Fibroblast of mammary gland (primary cell): ENCODE measurements at places on chromosomes 2 and 18.
A peak's percentile ranks its signal among the peaks of the same experiment; 100 is the strongest.

DNA sequence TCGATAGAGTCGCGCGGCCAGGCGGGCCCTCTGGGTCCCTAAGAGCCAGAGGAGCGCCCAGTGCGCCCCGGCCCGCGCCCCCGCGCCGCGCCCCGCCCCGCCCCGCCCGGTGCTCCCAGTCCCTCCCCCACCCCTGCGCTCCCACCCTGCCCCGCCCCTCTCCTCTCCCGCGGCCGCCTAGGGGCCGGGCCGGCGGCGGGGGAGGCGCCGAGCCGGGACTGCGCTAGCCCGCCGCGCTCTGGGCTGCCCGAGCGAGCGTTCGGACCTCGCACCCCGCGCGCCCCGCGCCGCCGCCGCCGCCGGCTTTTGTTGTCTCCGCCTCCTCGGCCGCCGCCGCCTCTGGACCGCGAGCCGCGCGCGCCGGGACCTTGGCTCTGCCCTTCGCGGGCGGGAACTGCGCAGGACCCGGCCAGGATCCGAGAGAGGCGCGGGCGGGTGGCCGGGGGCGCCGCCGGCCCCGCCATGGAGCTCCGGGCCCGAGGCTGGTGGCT is at the start of gene GPC1:
GPC1 (plus strand) TSS at position 207 of the 491 bp plus-strand sequence; CDS start at position 463, 256 bp downstream.
- peak; percentile 74 for DNase-seq

DNA sequence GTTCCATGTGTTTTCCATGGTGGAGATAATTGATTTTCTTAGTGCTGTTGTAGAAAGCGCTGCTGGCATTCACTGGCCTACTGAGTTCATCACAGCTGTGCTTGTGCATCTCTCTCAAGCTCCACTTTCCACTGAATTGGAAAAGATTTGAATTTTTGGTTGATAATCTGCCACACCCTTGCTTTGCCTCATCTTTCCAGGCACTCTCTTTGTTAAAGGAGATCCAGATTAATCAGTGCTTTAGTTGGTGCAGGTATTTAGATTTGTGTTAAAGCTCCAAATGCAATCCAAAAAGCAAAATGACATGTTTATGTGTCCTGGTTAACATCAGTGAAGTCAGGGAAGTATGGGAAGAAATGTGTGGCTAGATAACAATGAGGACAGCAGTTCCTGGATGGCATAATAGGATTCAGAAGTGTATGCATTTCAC is 2.7 kb upstream of the COL3A1 start:
- peak; percentile 41 for DNase-seq

DNA sequence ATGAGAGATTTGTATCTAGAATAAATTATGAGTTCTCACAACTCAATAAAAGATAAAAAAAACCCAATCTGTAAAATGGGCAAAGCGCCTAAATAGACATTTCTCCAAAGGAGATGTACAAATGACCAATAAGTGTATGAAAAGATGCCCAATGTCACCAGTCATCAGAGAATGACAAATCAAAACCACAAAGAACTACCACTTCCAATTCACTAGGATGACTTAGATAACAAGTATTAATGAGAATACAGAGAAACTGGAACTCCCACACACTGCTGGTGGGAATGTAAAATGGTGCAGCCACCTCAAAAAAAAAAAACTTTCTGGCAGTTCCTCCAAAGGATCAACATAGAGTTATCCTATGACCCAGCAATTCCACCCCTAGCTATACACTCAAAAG is 17.4 kb upstream of the COL6A3 start:
- DNase-seq: peak; percentile 99

- no peak for DNase-seq
These were observed 85.3 kb upstream of the ITGA6 start for GRCh38 chr2:172342078-172342477.

- DNase-seq: no peak
These were observed 418.7 kb downstream of the MTX2 start for GRCh38 chr2:176687944-176688343.

GRCh38 chr18:22879293-22879692 is 53.8 kb upstream of the RBBP8 start:
- no peak for DNase-seq

DNA sequence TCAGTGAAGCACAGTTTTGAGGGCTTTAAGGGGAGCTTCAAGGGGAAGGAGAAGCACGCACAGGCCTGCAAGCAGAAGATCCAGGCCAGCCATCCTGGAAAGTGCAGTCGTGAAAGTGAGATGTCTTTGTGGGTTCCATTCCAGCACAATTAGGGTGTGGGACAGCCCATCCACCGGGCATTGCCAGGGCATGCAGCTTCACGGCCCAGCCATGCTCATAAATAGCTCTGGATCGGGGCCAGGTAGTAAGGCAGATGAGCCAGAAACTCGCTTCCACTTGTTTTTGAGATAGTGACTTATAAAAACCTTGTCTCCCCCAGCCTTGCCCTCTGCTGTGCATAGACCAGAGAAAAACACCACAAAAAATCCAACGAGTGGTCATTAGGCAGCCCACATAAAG is 21.0 kb downstream of the KDSR start:
- no peak for DNase-seq

DNA sequence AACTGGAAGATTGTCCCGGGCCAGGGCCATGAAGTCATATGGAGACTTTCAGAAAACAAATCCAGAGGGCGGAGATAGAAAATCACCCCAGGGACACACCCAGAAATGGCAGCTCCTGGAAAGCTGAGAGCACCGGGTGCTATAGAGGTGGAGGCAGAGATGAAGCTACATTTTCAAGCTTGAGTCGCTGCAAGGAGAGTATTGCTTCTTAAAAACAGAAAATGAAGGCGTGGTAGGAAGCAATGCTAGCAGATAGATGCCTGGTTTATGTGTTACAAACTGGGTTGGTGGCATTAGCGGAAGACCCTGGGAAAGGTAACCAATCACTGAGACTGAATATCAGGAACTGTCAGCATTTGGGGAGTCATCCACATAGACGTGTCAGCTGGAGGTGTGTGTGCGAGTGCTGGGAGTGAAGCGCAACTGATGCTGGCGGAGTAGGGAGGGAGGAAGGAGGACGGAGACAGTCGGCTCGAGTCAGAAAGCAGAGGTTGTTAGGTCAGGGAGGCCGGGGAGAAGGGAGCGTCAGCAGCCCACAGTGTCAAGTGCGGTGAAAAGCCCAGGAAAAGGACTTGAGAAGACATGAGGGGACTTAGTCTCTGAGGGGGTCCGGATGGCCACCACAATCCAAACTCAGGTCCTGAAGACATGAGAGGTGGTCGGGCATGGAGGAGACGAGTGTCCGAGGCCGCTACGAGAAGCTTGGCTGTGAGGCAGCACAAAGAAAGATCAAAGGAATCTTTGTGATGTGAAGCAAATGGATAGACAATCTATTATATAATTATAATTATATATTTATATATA is 45.4 kb downstream of the C18orf63 start:
- DNase-seq: no peak

DNA sequence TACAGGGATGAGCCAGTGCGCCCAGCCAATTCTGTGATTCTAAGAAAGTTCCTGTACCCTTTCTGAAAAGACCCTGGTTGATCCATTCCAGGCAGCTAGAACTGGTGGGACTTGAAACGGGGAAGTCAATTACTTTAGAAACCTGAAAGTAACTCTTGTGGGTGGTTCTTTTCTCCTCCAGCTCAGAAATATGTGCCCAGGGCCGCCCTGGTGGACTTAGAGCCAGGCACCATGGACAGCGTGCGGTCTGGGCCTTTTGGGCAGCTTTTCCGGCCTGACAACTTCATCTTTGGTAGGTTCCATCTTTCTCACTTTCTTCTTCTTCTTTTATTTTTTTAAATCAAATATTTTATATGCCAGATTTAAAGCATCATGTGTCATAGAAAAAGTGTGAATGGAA is 2.7 kb downstream of the TUBB6 start:
- no peak for DNase-seq

GRCh38 chr2:119142824-119143223 is 15.7 kb downstream of the C1QL2 start:
- DNase-seq: no peak

- DNase-seq: no peak
These were observed 30.1 kb upstream of the MBOAT2 start for GRCh38 chr2:9033385-9034168.

GRCh38 chr18:21181766-21182165 is 60.3 kb upstream of the GREB1L start:
- no peak for DNase-seq

DNA sequence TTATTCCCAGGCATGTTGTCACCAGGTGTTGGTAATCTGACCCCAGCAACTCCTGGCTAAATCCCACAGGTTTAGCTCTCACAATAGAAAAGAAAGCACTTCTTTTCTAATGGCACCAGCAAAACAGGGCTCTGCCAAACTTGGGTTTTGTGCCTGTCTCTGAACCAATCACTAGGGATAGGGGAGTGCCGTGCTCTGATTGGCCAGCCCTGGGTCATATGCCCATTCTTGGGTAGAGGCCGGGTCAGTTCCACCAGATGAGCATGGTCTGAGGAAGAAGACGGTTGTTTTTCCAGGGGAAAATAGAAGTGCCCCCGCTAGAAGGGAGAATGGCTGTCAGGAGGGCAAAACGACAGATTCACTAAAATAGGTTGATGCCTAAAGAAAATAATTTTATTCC is 14.7 kb downstream of the CDK15 start:
- no peak for DNase-seq

GRCh38 chr2:231671270-231672050 is 36.9 kb upstream of the PTMA start:
- no peak for DNase-seq

DNA sequence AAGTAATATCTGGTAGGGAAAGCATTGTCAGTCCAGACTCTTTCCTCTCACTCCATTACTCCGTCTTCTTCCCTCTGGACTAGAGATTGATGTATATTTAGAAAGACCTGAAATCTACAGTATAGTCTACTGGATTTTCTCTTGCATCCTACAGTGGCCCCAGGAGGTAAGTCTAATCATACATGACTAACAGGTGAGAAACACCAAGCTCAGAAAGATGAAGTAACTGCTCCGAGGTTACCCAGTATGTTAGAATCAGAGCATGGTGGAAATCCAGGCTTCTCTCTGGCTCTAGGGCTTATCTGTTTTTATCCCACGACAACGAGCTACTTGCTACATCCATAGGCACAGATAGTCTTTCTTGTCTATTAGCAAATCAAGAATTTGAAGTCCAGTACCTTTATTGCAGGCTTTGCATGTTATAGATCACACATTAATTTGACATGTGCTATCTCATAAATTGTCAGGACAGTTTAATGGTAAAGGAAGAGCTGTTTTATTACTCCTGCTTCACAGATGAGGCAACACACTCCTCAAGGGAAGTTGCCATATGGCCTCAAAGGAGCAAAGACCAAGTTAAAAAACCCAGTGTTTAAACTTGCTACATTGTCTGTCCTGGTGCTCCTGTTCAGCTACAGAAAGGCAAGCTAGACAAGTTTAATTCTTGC is 484.3 kb downstream of the THSD7B start:
- no peak for DNase-seq

GRCh38 chr2:145744541-145745386 is 1224.8 kb upstream of the ZEB2 start:
- DNase-seq: peak; percentile 95

GRCh38 chr18:22637787-22638186 is 220.1 kb upstream of the CTAGE1 start:
- DNase-seq: peak; percentile 93

DNA sequence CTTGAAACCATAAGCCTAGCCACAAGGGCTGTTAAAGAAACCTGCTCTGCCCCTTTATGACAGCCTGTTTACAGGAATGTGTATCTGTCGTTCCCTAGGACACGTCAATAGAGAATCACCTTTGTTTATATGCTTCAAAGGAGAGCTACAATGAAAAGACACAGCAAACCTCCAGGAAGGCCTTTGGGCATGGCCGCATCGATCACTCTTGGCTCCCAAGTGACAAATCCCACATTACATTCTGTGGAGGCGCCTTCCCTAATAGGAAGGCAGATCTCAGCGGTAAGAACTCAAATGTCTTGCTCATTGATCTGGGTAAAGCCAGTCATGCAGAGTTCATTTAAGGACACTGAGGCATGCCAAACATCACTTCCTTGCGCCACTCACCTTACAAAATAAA is 26.5 kb downstream of the KIAA2012 start:
- DNase-seq: no peak

DNA sequence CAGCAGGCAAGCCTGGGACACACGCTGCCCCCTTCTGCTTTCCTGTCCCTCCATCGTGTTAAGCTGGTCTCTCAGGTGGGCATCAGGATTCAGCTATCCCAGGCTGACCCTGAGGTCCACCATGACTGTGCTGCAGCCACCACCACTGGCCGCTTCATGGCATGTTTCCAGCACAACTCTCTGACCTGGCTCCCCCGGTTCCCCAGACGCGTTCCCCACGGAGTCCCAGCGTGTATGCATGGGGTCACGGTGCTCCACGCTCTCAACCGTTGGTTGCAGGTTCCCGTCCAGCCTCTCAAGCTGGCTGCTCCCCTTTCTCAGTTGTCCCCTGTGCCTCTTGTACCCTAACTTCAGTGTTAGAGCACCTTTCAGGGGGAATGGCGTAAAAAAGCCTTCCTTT is 20.3 kb downstream of the HPCAL1 start:
- no peak for DNase-seq

DNA sequence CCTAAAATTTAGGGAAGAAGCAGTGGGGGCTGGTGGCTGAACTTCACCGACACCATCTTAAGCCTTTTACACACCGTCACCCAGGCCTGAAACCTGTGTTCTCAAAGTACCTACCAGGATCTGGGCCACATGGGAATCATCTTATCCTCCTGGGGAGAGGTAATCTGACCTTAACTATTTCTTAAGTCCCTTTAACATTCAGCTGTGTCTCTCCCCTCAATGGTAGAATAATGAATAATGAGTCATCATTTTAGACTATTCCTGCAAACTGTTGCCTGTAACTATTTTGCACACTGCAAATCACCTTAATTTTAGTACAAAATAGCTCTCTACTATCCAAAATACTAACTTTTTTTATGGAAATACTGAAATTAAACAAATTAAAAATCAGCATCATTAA is 149.4 kb upstream of the KLF7 start:
- DNase-seq: peak; percentile 46

GRCh38 chr2:64104933-64105332 is 39.3 kb downstream of the PELI1 start:
- peak; percentile 23 for DNase-seq

- DNase-seq: no peak
These were observed 1118.5 kb downstream of the TSN start for GRCh38 chr2:122873951-122874350.

- peak; percentile 89 for DNase-seq
These were observed 34.4 kb downstream of the CENPO start for GRCh38 chr2:24827321-24828237.

- peak; percentile 71 for DNase-seq
These were observed 98.7 kb downstream of the ACVR1 start for GRCh38 chr2:157777427-157777826.

- no peak for DNase-seq
These were observed 76.8 kb downstream of the ZFP36L2 start for GRCh38 chr2:43149482-43150107.

DNA sequence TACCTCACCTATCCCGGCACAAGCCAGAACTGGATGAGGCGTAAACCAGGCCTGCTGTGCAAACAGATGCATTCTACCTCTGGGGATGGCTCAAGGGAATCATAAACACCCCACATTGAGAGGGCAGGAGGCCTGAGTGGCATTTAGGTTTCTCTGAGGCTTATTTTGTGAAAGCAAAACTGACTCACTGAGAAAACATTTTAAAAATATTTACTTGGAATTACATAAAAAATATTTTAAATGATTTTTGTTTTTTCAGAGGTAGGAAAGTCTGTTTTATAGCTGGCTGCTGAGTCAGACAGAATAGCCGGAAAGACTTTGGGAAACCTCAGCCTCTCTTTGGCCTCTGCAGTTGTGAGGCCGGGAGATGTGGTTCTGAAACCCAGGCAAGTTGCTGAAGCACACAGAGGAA is 244.1 kb downstream of the NCKAP5 start:
- no peak for DNase-seq

- DNase-seq: peak; percentile 21
These were observed 8.5 kb downstream of the SP140L start for GRCh38 chr2:230335461-230335863.

- no peak for DNase-seq
These were observed 38.2 kb upstream of the MGAT4A start for GRCh38 chr2:98769114-98769476.
